ENCODE measurements at places on chromosomes 16 and 17.

- no peak for DNase-seq
These were observed 36.1 kb downstream of the SNX11 start for GRCh38 chr17:48143629-48144028.

DNA sequence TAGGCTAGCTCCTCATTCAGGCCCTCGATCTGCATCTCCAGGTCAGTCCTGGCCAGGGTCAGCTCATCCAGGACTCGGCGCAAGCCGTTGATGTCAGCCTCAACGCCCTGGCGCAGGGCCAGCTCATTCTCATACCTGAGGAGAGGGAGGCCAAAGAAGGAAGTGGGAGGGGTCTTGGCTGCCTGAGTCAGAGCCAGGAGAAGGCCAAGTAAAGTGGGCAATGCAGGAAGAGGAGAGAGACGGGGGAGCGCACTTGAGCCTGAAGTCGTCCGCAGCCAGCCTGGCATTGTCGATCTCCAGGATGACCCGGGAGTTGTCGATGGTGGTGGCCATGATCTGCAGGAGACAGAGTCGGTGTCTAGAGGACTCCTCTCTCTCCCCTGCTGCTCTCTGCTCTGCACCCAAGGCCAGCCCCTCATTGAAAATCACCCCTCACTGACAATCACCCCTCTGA lies 1.8 kb downstream of the KRT15 start:
- no peak for DNase-seq

GRCh38 chr17:18961634-18962493 lies 9.9 kb downstream of the SLC5A10 start:
- no peak for DNase-seq

- no peak for DNase-seq
These were observed 5.8 kb downstream of the SEPHS2 start for GRCh38 chr16:30439720-30440348.

DNA sequence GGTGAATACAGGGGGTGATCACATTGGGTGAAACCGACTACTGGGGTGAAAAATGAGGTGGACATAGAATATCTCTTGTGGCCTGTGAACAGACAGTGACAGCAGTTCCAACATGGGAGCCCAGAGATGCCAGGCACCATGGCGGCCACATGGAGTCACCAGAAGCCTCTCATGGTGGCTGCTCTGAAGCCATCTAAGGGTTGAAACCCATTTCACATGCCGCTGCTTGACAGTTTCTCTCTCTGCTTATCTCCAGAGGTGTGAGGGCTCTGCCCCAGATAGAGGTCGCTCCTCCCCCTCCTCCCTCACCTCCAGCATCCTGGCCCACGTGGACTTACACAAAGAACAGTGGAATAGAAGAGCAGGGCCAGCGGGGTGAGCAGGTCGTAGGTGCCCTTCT lies 37.9 kb upstream of the PIK3R6 start:
- no peak for DNase-seq

GRCh38 chr17:82236142-82236971 lies 7.5 kb downstream of the SLC16A3 start:
- DNase-seq: no peak

DNA sequence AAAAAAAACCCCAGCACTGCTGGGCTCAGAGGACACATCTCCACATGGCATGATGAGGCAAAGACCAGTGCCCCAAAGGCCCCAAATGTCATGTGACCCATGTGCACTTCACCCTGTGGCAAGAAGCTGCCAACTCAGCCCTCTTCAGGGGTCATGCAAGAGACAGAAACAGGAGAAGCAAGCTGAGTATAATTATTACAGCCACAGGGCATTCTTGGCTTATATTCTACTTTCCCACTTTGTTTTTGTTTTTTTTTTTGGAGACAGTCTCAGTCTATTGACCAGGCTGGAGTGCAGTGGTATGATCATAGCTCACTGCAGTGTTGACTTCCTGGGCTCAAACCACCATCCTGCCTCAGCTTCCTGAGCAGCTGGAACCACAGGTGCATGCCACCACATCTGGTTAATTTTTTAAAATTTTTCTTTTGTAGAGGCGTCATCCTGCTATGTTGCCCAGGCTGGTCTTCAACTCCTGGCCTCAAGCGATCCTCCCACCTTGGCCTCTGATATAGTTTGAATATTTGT lies 32.7 kb upstream of the LITAF start:
- DNase-seq: no peak

GRCh38 chr16:58152246-58152868 lies 23.2 kb upstream of the CFAP20 start:
- no peak for DNase-seq

DNA sequence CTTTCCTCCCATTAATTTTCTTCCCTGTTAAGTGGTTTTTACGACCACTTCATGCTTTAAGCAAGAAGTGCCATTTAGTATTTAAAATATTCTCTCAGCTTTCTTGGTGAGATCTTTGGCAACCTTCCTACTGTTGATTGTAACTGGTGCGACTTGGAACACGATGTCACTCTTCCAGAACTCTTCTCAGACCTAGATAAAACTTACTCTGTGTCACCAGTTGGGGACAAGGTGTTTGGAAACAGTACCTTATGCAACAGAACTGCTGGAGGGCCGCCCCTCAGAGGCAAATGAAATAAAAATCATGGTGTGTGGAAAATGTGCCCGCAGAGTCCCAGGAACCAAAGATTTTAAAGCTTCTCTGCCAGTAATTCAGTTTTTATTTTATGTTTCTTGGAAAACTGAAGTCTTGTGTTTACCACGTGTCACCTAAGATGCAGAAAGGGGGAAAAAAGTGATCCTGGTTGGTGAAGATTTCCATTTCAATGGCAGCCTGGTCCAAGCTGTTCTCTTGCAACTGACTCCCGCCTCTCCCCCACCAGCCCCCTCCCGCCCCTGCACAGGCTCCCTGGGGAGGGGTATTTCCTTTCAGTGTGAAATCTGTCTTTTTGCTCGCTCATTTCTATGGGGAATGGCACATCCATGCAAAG lies 7.2 kb upstream of the HSD11B2 start:
- no peak for DNase-seq

- no peak for DNase-seq
These were observed 43.6 kb upstream of the YPEL2 start for GRCh38 chr17:59287891-59288290.

- no peak for DNase-seq
These were observed 18.5 kb downstream of the CCDC42 start for GRCh38 chr17:8725881-8726876.

DNA sequence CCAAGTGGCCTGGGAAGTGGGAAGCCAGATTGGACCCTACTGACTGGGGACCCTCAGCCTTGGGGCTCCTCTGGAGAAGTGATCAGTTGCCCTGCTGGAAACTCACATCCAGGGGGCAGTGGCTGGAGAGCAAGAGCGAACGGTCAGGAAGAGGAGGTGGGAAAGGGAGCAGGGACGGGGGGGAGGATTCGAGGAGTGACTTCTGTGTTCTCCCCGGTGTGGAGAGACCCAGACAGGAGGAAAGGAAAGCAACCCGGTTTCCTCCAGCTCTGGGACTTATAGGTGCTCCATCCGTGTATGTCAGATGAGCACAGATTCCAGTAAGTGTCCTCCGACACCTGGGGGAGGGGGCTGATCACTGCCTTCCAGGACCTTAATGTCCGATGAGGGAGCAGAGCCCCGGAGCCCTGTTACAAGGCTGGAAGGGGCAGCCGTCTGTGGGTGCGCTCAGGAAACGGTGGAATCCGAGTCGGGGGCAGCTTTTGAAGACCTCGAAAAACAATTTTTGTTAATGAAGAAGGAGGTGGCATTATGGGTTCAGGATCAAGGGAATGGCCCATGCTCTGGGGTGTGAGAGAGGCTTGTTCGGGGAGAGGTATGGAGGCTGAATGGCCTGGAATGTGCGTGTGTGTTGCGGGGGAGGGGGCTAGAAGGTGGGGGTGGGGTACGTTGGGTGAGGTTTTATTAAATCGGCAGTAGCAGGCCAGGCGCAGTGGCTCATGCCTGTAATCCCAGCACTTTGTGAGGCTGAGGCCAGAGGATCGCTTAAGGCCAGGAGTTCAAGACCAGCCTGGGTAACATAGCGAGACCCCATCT lies 34.8 kb upstream of the NDRG4 start:
- no peak for DNase-seq

DNA sequence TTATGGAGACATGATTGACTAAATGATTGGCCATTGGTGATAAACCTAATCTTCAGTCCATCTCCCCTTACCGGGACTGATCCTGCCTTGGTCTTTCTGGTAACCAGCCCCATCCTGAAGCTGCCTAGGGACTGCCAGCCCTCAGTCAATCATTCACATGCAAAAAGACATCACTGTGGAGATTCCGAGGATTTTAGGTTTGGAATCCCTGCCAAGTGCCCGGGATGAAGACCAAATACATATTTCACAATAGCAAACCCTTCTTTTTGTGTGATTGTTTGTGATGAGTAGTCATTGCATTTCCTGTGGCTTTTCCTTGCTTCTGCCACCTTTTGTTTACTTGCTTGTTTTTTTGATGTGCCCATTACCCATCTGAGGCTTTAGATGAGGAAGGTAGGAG lies 44.0 kb downstream of the EPN2 start:
- no peak for DNase-seq

DNA sequence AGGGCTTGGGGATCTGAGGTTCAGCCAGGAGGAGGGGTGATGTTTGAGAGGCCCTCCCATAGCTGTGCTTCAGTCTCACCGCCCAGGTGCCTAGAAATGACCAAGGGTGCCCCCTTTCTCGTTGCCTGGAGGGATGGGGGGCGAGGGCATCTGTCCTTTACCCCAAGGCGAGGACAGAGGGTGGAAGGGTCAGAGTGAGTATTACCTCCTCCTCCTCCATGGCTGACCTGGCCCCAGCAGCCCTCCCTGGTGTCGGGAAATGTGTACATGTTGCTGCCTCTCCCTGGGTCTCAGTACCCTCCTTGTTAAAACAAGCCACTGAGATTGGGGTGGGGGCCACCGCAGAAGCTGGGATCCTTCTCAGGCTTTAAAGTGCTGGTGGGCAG lies 2.4 kb downstream of the NECAB2 start:
- DNase-seq: no peak

DNA sequence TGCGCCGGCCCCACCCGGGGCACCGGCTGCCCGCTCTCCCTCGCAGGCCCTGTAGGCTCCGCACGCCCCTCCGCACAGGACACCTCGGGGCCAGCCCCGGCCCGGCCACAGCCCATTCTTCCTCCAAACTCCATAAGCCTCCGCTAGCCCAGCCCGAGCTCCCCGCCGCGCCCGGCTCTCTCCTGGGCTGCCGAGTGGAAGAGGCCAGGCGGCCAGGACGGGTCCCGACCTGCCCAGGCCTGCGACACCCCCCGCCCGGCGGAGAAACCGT lies 397 bp downstream of the NCOR1 start:
- DNase-seq: no peak

DNA sequence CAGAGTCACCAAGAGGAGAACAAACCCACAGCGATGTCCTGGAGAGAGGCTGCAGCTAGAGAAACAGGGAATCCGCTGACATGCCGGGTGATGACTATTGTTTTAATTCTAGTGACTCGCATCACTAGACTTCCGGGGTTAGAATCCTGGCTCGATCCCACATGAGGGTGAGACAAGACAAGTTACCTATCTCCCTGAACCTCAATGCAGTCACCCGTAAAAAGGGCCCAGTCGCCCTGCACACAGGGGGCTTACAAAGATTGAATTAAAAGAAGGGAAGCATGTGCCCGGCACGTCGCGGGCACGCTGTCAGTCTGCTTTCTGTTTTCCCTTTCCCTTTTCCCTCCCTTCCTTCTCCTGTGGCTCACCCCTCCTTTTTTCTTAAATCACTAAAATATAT lies 212.9 kb upstream of the FOXF1 start:
- no peak for DNase-seq

DNA sequence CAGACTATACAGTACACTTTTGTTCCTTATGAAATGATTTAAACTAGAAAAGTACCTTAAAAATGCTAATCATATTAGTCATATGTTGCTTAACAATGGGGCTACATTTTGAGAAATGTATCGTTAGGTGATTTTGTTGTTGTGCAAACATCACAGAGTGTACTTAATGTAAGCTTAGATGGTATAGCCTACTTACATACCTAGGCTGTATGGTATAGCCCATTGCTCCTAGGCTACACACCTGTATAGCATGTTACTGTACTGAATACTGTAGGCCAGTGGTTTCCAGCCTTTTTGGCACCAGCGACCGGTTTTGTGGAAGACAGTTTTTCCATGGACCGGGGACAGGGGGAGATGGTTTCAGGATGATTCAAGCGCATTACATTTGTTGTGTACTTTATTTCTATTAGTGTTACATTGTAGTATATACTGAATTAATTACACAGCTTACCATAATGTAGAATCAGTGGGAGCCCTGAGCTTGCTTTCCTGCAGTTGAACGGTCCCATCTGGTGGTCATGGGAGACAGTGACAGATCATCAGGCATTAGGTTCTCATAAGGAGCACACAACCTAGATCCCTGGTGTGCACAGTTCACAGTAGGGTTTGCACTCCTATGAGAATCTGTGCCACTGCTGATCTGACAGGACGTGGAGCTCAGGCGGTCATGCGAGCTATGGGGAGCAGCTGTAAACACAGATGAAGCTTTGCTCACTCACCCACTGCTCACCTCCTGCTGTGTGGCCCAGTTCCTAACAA lies 35.0 kb upstream of the MRC2 start:
- DNase-seq: no peak

DNA sequence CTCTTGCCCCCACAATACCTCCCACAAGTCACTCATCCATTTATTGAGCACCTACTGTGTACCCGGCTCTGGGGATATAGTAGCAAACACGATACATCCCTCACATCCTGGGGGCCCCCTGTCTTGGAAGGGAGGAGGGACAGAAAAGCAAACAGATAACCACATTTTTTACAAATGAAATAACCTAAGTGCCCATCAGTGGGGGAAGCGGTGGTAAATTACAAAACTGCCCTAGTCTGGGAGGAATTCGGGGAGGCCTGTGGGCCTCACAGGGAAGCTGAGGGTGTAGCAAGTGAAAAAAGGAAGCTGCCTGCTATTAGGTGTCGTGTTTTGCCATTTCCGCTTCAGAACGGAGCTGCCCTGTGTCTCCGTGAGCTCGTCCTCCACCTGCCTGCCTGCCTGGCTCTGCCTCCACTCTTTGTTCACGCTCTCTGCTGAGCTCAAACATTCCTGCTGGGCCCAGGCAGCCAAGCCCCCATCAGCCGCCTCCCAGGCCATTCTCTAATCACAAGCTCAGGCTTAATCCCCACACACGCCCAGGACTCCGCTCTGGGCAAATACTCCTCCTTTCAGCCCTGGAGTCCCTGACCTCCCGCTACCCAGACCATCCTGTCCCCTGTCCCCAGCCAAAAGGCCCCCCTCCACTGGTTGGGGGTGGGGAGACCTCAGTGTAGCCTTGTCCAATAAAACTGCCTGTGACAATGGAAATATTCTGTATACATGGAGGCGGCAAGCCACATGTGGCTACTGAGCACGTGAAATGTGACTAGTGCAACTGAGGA lies 10.2 kb upstream of the SEC14L5 start:
- DNase-seq: no peak

DNA sequence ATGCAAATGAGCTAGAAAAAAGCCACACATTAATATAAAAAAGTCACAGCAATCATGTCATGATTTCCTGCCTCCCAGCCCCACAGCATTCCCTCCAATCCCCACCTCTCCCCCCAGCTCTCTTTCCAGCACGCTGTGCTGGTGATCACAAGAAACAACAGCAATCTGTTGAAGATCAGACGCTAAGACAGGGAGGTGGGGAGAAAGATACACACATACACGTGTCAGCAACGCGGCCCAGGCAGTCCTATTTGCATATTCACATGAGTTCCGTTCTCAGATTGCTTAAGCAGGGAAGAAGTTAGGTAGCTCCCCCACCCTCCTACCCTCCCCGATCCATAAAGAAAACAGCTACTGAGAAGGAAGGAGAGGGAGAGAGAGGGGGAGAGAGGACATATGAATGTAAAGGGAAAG lies 405.5 kb upstream of the PSMD7 start:
- no peak for DNase-seq

- DNase-seq: peak; percentile 48
These were observed 188.4 kb upstream of the NLRP1 start for GRCh38 chr17:5772720-5773119.
